Inflammatory macrophage (primary cell): ENCODE measurements at places on chromosomes 3 and 15.

DNA sequence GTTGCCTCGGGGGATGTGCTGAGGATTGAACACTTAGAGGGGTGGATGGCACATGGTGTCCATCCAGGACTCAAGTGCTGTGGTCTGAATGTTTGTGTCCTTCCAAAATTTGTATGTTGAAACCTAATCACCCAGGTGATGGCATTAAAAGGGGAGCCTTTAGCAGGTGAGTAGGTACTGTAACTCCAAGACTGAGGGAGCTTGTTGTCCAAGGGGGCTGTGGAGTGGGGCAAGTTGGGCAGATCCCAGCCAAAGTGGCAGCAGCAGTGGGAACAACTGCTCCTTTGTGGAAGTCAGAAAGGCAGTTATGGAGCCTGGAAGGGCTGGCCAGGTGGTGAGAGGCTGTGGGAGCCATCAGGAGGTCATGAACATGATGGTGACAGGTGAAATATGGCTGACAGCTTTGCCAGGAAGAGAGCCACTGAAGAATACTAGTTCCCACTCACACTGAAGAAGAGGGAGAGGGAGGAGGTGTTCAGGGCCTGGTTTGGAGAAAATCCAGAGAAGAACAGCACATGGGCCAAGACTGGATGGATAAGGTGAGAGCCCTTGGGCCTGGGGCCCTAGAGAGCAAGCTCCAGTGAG lies 385.6 kb downstream of the CACNA2D3 start:
- no peak for DNase-seq

- no peak for DNase-seq
Observed at GRCh38 chr3:143586576-143586975, 261.7 kb downstream of the SLC9A9 start.

DNA sequence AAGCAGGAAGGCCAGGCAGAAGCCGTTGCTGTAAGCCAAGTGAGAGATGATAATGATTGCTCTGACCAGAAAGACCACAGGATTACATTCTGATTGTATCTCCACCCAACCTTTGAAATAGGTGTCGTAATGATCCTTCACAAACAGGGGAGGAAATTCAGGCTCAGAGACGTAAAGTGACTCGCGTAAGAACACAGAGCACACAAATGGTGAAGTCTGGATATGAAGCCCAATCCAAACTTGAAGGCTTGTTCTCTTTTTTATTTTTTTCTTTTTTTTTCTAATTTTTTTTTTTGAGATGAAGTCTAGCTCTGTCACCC lies 25.3 kb upstream of the PIAS1 start:
- DNase-seq: no peak

DNA sequence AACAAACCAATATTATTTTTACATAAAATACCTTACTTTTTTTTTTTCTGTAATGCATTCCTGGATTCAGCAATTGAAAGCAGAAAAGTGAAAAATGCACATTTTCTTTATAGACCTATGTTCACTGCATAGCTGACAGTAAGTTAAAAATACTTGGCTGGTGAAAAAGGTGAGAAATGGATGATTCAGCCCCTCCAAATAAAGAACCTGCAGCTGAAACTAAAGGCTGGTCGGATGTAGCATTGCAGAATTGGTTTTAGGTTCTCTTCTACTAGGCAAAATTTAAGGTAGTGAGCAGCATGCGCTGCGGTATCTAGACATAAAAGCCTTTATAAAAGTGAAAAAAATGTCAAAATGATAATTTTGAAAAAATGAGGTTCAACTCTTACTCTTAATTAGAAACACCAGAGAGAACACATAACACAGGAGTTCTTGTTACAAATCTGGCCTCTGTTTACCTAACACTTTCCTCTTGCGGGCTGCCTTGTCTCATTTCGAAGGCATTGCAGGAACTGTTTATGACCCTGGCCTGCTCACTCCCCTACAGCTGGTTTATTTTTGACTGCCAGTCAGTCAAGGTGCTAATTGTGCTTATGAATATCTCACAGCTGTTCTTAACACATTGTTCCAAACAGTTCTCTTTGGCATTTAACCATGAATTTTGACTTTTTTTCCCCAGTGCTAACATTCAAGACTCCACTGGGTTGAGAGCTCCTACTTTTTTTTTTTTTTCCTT lies 455.4 kb upstream of the TBL1XR1 start:
- no peak for DNase-seq

- DNase-seq: peak; percentile 29
Observed at GRCh38 chr3:146625186-146625775, 20.1 kb upstream of the PLSCR5 start.

DNA sequence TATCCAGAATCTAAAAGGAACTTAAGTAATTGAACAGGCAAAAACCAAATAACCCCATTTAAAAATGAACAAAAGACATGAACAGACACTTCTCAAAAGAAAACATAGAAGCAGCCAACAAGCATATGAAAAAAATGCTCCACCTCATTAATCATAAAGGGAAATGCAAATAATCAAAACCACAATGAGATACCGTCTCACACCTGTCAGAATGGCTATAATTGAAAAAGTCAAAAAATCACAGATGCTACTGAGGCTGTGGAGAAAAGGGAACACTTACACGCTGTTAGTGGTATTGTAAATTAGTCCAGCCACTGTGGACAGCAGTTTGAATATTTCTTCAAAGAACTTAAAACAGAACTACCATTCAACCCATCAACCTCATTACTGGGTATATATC lies 220.7 kb downstream of the MEX3B start:
- no peak for DNase-seq
